Cardiac fibroblast (primary cell): ENCODE measurements at places on chromosomes 1 and 21.

GRCh38 chr1:32958827-32959226 lies 5.8 kb downstream of the RNF19B start:
- DNase-seq: no peak

GRCh38 chr1:17661546-17662157 lies 93.5 kb upstream of the ACTL8 start:
- DNase-seq: peak; percentile 68

GRCh38 chr1:209880031-209880430 lies 52.3 kb downstream of the UTP25 start:
- DNase-seq: peak; percentile 36

DNA sequence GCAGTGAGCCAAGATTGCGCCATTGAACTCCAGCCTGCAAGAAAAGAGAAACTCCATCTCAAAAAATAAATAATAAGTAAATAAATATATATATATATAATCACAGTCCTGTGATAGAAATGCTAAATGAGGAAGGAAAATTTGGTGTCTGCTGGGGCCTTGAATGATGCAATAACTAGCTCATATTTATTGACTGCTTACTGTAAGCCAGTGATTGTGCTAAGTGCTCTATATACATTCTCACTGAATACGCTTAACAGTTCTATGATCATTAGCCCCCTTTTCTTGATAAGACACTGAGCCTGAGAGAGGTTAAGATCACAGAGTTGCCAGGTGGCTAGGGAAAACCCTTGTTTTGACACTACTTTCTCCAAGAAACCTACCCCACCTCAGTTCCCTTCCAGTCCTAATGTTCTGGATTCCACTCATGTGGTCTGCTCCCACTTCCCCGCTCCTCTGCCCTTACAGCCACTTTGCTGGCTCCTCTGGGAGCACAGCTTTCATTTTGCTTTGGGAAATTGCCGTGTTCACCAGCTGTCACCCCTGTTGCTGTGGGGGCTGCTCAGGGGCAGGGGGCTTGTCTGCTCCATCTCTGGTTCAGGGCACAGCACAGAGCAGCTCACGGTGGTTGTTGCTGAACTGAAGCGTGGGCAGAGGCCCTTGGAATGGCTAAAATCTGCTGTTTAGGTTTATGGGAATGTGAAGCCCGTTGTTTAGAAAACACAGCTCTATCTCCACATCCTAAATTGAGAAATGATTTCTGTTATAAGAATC lies 2.5 kb upstream of the BMP8A start:
- DNase-seq: no peak

DNA sequence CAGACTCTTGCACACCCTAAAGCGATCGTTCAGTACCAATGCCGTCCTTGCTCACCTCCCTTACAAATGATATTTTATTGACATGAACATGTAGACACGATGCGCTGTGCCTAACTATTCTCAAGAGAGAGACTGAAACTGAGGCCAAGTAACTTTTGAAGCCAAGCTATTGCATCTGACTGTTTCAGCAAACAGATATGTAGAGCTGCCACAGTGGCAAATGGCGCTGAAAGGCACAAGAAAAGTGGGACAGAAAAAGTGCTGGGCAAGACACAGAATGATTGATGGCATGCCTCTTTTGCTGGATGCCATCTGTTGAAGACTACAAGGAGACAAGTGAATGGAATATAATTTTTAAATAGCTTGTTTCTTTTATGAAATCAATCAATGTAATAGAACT lies 1157.2 kb upstream of the ADGRL4 start:
- DNase-seq: no peak

- DNase-seq: no peak
Observed at GRCh38 chr1:20381961-20382360, 91.3 kb downstream of the VWA5B1 start.

DNA sequence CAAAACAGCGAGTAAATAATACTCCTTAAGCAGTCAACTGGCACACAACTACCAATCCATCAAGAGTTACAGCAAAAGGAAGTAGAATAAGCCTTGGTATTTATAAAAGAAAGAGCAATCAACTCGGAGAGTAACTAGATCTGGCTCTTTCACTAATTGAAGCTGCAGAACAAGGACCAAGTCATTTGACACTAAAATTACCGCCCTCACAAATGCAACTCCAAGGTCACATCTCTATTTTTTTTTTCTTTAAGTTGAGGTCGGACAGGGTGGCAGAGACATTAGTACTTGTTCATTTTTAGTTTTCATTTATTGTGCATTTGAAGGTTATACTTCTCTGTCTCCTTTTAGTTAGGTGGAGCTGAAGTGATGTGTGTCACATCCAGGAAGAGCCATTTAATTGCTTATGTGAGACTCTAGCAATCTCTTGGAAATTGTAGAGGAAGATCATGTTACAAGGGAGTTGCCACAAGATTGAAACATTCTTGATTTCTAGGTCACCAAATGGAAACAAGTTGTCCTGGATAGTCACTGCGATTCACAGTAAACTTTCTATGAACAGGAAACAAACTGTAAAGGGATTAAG lies 138.1 kb upstream of the ADAMTS5 start:
- peak; percentile 52 for DNase-seq

GRCh38 chr1:34885405-34886247 lies 26.1 kb upstream of the SMIM12 start:
- DNase-seq: peak; percentile 34

DNA sequence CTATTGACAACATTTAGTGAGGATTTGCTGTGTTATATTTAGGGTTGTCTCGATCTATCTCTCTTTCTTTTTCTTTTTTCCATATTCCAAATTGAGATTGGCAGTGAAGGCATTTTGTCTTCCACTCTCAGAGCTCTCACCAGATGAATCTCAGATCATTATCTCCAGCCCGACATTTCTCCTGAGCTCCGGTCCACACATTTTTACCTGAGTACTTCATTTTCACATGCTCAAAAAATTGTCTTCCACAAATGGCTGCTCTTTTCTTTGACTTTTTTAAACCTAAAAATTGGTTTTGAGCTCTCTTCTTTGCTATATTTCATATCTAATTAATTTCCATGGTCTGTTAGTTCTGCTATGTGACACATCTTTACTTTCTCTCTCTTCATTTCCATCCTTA lies 56.9 kb upstream of the ASB17 start:
- no peak for DNase-seq

DNA sequence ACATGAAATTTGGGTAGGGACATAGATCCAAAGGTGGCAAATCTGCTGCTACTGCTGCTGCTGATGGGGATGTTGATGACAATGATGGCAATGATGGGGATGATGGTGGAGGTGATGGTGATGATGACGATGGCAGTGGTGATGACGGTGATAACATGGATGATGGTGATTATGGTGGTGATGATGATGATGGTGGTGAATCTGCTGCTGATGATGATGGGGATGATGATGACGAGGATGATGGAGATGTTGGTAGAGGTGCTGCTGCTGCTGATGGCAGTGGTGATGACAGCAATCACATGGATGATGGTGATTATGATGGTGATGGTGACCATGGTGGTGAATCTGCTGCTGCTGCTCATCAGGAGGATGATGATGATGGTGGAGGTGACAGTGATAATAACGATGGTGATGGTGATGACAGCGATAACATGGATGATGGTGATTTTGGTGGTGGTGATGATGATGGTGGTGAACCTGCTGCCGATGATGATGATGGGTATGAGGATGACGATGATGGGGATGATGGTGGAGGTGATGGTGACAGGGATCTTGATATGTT lies 341.0 kb upstream of the VAMP3 start:
- no peak for DNase-seq

DNA sequence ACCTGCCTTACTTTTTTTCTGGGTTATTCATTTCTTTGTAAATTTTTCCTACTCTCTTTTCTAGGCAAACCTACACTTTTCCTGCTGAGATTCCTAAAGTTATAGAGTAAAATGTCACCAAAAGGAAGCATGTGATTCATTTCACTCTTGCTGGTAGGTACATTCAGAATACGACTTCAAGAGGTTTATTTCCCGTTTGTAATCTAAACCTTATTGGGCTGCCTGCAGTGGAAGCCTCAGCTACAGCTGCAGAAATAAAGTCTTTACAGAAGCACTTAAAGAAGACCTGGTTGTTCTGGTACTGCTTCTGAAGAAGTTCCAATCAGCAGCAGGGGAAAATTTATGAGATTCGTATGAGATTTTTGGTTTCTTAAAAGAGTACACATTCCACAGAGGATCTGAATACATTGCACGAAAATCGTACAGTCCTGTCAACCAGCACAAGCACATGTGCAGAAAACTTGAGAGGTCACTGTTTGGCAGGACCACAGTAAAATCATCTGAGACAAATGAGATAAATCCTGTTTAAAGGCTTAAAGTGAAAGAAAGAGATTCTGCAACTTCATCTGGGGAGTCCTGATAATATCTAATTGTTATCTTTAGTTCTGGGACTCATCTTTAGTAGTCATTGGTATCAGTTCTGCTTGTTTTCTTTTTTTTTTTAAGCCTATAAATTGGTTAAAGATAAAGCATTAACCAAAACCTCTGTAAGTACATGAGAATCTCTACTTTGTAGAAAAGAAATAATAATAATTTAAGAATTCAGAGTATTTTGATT lies 109.9 kb upstream of the ADGRL2 start:
- DNase-seq: no peak

DNA sequence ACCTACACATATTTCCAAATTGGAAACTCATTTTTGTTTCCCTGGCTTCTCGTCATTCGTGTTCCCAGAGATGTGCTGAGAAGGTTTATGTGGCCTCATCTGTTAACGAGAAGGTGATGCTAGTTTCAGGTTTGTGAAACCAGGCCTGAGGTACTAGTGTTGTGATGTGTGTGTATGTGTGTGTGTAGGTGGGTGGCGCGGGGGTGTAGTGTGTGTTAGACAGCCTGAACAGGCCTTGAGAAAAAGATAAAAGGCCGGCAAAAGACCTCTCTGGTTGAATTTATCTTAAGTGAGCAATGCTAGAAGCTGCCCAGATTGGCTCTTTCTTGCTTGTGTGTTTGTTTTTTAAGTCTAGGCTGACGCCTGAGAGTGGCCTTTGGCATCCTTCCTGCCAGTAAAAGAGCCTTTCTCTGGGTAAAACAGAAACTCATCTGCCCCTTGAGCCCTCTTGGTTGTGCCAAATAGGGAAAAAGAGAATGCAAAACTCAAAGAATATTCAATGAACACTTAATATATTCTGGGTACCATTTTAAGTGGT lies 65.8 kb upstream of the HSD17B7 start:
- no peak for DNase-seq

DNA sequence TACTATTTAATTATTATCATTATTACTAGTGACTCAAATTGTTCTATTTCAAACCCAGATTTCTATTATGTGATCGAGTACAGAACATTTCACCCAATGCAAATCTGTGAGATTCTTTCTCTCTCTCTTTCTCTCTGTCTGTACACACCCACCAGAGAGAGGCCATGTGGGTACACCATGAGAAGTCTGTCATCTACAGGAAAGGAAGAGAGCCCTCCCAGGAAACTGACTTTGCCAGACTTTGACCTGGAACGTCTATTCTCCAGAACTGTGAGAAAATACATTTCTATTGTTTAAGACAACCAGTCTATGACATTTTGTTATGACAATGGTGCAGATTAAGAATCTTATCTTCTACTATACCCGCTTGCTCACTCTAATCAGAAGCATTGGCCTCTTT lies 1091.6 kb downstream of the TTLL7 start:
- no peak for DNase-seq

DNA sequence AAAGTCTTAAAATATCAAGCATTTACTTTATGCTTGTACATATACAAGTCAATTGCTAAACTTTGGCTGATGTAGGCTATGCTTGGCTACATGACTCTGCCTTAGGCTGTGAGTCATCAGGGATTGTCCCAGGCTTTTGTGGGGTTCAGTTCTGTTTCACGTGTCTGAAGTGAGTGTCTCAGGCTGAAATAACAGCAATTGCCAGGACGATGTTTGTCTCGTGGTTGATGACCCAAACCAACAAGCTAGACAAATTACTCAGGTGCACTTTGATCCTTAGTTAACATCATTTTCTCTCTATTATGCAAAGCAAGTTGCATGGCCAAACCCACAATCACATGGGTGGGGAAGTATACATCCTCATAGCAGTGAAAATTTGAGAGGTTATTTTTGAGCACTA lies 410.1 kb downstream of the BRINP3 start:
- DNase-seq: peak; percentile 3

DNA sequence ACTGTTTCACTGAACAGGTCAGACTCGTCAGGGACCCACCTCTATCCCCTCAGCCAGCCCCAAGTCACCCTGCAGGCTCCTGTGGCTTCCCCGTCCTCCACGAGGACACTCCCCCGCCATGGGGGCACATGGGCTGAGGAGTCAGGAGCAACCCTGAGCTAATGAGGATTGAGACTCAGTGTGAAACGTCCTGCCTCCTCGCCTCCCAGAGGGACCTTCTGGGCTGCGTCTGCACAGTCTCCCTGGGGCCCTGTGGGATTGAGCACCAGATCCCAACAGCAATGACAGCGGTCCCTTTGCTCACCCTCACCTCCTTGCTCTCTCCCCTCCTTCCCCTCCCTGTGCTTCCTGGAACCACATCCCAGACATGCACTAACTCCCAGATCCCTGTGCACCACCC lies 18.9 kb upstream of the SLC25A33 start:
- no peak for DNase-seq

- no peak for DNase-seq
Observed at GRCh38 chr1:198901266-198901665, 262.4 kb downstream of the PTPRC start.

GRCh38 chr1:27372022-27372807 lies 2.4 kb downstream of the FCN3 start:
- no peak for DNase-seq

DNA sequence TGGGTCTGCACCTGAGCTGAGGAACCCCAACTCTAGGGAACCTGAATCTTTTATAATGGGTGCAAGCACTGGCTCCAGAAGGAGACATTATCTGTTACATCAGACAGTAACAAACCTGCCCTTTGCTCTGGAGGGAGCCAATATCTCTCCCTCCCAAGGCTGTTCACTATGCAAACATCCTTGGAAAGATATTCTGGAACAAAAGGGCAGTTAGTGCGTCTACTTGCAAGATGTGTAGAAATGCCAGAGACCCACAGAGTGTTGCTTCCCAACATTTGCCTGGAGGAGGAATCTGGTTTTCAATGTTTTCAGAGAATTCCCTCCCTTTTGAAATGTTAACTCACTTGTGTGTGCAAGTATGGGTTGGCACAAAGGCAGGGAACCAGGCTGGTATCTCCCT lies 31.9 kb downstream of the UMODL1 start:
- DNase-seq: no peak

GRCh38 chr1:11641776-11642305 lies 12.4 kb downstream of the FBXO2 start:
- no peak for DNase-seq

DNA sequence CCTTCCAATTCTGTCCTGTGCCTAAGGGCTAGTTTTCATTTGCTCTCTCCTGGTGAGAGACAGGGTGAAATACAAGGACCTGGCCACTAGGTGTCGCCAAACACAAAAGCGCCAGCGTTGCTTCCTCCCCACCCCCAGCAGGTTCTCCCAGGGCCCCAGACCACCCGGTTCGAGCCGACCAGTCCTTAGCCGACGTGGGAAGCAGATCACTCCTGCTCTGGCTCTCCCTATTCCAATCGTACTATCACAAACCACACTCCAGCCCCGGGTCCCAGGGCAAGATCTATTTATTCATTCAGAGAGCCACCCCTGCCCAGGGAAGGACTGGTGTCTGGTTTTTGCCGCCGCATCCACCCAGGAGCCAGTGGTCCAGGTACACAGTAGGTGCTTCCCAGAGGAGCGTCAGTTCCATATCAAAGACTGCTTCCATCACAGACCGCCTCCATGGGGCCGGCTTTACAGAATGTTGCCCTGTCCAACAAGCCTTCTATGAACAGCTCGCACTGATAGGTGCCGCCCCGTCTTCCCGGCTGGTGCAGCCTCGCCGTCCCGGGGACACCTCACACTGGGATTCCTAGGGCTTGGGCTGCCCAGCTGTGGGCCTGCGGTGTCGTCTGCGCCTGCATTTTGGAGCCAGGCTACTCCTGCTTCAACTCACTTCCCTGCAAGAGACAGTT lies 35.0 kb downstream of the CTNNBIP1 start:
- DNase-seq: peak; percentile 79
